CD4-positive, alpha-beta T cell treated with Interleukin-2 at 100 ng/mL for 4 hours (primary cell): ENCODE measurements at places on chromosomes 3 and 15.

DNA sequence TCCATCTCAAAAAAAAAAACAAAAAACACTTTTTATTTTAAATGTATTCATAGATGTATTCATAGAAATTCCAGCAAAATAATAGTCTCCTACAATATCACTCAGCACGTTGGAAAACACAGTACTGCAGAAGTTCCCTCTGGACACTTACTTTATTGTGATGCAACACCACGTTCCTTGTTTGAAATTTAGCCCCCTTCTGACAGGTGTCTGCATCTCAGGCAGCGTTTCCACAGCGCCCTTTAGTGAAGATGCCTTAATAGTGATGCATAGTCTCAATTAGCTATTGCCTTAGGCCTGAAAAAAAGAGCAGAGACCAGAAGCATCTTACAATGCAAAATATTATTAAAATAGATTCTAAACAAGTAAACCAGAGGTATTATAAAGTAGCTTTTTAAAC, 20.3 kb downstream of the IL12A start:
- no peak for DNase-seq

DNA sequence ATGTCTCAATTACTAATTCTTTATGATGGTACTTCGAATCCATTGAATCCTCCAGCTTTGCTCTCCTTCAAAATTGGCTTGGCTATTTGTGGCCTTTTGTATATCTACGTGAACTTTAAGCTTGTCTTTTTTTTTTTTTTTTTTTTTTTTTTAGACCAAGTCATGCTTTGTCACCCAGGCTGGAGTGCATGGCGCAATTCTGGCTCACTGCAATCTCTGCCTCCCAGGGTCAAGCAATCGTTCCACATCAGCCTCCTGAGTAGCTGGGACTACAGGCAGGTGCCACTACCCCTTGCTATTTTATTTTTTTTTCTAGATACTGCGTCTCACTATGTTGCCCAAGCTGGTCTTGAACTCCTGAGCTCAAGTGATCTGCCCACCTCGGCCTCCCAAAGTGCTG, 7.7 kb upstream of the DIPK2A start:
- DNase-seq = no peak

DNA sequence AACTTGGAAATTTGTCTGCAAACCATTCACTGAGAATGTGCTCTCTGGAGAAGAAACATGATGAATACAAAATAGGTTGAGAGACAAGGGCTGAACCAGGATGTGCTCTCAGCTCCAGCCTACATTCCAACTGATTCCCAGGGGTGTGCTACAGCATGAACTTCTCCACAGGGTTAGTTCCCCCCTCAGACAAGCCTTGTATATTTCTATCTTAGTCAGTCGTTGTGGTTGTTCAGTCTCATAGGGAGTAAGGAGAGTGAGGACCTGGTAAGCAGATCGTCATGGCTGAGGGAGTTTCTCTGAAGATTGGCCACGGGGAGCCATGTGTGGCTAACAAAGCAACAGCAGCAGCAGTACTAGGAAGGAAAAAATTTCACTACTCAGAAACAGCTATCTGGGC, 919.7 kb upstream of the CADM2 start:
- no peak for DNase-seq

DNA sequence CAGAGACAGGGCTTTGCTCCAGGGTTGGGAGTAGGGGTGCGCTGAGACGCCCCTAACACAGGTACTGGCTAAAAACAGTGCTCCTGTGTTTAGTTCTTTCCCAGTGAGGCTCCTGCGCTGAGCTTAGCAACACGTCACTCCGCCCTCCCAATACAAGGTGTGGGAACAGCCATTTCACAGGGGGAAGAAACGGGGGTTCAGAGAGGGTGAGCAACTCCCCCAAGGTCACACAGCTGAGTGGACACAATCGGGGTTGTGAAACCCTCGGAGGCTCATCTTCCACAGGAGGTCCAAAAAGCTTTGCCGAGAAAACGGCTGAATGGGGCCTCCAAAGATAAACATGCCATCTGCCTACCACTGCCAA, 628 bp downstream of the PRRT3 start:
- no peak for DNase-seq

- no peak for DNase-seq
Measured at GRCh38 chr3:56819016-56819809, 17.5 kb upstream of the ARHGEF3 start.

GRCh38 chr15:63487076-63487757, 17.2 kb upstream of the USP3 start:
- peak; percentile 92 for DNase-seq

DNA sequence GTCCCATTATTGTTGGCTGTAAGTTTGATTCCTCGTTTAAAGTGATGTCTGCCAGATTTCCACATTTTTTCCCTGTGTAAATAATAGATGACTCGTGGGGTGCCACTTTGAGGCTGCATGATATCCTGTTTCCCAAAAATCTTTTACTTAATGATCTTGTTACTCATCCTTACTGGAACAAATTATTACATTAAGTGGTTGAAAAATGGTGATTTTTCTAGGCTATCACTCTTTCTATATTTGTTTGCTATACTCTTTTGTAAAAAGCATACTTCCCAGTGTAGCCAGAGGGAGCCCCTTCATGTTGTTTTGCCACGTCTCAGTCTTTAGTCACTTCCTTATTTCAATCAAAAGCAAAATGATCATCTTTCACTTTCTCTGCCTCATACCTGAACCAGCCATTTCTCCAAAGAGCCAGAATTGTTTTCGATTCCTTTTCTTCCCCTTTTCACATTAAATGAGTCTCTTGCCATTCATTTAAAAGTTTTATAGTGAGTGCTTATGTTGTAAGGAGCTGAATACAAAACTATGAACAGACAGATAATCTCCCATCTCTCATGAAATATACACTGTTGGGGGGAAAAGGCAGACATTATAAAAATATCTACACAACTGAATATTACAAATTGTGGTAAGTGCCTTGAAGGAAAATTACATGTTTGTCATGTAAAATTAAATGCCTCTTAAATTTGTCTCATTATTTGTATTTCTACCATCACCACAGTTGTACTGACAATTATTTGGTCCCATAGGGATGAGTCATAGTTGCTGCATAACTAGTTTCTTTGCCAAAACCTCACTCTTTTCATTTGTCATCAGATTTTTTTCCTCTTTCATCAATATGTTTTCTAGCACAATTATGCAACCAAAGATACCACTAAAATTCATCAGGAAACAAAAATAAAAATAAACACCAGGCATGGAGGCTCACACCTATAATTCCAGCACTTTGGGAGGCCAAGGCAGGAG, 41.5 kb downstream of the ADGRG7 start:
- peak; percentile 12 for DNase-seq

GRCh38 chr3:38017445-38018295, 11.8 kb downstream of the PLCD1 start:
- DNase-seq = no peak

DNA sequence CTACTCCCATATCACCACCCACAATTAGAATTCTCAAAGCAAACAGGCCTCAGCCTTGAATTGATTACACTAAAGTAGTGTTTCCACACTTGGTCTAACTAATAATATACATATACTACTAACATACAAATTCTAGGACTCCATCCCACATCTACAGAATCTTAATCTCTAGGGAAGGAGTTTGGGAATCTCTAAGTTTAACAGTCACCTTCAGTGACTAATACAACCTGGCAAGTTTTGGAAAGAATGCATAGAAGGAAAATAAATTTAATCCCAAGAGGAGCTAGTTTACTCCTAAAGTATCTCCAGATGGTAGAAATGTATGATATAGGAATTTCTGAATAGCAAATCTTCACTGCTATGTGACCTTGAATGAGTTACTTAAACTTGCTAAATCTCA, 9.1 kb downstream of the CLPX start:
- no peak for DNase-seq

GRCh38 chr3:32467333-32468070, 35.1 kb downstream of the CMTM6 start:
- peak; percentile 79 for DNase-seq

GRCh38 chr3:43525941-43526607, 95.7 kb downstream of the ANO10 start:
- DNase-seq = no peak

- DNase-seq = no peak
Measured at GRCh38 chr15:69704700-69705099, 252.1 kb downstream of the RPLP1 start.

DNA sequence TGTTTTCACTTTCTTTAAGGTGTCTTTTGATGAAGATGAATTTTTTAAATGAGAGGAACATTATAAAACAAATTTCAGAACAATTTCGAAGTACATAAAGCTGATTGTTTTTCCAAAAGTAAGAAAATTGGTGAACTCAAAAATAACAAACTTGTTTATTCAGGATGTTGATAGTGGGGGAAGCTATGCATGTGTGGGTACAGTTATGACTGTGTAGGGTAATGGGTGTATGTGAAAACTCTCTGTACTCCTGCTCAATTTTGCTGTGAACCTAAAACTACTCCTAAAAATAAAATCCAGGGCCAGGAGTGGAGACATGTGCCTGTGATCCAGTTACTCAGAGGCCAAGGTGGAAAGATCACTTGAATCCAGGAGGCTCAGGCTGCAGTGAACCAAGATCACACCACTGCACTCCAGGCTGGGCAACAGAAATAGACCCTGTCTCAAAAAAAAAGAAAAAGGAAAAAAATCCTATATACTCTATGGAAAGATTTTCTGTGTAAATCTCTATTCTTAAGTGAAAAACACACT, 37.2 kb downstream of the PIK3CB start:
- DNase-seq = no peak

- DNase-seq = no peak
Measured at GRCh38 chr3:169846458-169847193, 23.1 kb downstream of the LRRC31 start.

GRCh38 chr15:71707230-71708050, 102.9 kb upstream of the NR2E3 start:
- DNase-seq = no peak

DNA sequence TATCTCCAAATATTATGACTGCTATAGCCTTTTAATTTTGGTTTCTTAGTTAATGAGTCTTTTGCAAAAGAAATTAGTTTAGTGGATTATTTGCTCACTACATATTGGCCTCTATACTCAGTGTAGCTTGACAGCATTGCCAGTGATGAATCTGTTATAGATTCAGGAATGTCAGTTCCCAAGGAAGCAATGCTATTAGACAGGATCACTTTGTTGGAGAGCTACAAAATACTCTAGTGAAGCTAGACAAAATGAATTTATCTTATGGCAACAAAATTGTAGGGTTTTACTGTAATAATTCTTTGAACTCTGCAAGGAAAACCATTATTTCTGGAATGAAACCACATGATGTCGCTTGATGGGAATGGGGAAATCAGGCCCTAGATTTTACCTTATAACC, 543.3 kb downstream of the SQOR start:
- DNase-seq = no peak

GRCh38 chr15:81293728-81294515, 30.0 kb downstream of the STARD5 start:
- peak; percentile 78 for DNase-seq

DNA sequence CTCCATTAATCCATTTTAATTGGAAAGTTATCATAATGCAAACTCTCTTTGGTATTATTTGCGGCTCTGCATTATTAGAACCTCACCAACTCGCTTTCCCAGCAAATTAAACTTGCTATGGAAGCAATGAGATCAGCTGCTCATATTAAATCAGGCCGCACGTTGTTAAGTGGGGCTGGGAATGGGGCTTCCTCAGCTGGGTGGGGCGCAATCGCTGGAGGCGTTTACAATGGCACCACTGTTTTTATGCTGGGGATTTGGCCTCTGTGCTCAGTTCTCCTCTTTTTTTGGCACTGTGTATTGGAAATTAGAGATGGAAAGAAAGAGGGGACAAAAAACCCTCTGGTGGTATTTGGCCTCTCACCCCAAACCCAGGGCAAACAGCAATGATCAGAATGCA, 72.2 kb downstream of the RPLP1 start:
- DNase-seq = no peak

- no peak for DNase-seq
Measured at GRCh38 chr15:56469483-56469882, 4.5 kb upstream of the MNS1 start.

- DNase-seq = peak; percentile 37
Measured at GRCh38 chr3:10783360-10784351, 32.4 kb upstream of the SLC6A11 start.

DNA sequence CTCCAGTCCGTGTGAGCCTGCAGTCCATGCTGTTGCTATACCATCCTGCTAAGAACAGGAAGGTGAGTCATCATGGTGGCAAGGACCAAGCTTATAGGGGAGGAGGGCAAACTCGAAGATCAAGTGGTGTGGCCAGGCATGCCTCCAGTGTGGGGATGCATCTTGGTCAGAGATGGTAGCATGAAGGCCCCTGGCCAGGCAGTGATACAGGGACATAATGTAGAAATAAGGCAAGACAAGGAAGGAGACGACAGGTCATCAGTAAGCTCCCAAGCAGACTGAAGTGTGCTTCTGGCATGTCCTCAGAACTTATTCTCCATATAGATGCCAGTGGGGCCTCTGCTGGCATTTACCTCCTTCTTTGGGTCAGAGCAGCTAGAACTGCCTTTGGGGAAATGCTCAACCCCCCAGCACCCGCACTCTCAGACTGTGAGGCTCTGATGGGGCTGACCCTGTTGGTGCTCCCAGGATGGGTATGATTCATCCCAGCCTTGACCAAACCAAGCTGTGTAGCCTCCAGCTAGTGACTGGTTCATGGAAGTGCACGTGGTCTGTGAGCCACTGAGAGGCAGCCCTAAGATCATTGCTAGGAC, 52.5 kb upstream of the ATP2B2 start:
- DNase-seq = no peak

DNA sequence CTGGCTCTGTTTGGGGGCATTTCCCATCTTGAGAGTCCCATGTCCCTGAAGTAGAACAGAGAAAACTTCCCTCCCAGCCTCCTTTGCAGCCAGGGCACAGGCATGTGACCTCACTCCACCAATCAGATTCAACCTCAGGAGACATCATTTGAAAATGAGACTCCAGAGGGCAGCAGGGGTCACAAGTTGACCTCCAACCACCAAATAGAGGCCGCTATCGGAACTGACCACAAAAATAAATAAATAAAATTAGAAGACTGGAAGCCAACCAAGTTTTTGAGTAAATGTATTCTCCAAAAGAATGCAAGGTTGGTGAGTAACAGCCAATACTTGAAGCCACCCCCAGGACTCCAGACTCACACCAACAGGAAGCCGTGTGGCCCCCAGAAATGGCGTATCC, 106.5 kb downstream of the CHSY1 start:
- no peak for DNase-seq

GRCh38 chr3:164208821-164209220, 869.5 kb downstream of the SI start:
- DNase-seq = no peak

GRCh38 chr3:196774848-196775422, 35.3 kb downstream of the PAK2 start:
- DNase-seq = no peak

DNA sequence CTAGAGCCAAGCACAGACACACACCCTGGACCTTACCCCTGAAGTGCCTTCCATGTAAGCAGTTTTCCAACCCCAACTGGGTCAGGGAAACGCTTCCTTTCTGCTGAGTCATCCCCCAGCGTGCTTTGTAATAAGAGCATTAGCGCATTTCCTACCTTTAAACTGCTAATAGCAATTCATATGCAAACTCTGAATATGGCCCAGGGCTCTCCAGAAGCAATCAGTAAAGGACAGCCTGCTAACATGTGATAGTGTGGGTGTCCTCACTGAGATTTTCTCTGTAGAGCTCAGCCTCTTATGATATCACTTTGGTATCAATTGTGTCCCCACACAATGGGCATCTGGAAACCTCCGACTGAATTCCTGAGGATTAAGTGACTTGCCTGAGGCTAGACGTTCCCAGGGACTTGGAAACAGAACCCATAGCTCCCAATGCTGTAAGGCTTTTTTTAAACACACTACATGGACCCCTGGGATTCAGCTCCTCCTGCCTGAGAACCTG, 5.6 kb downstream of the GABRB3 start:
- no peak for DNase-seq
